Suprapubic skin (tissue), 4 donors: ENCODE measurements at places on chromosomes 11 and 22.

- DNase-seq = no peak
- H3K27ac ChIP-seq = no peak overlapping the region
- peaks cover 24% of the 10 kb centered on the region for H3K27me3 ChIP-seq
- H3K4me1 ChIP-seq = peaks cover 18% of the 10 kb centered on the region
Measured at GRCh38 chr11:131692151-131692550, 321.7 kb downstream of the NTM start.

DNA sequence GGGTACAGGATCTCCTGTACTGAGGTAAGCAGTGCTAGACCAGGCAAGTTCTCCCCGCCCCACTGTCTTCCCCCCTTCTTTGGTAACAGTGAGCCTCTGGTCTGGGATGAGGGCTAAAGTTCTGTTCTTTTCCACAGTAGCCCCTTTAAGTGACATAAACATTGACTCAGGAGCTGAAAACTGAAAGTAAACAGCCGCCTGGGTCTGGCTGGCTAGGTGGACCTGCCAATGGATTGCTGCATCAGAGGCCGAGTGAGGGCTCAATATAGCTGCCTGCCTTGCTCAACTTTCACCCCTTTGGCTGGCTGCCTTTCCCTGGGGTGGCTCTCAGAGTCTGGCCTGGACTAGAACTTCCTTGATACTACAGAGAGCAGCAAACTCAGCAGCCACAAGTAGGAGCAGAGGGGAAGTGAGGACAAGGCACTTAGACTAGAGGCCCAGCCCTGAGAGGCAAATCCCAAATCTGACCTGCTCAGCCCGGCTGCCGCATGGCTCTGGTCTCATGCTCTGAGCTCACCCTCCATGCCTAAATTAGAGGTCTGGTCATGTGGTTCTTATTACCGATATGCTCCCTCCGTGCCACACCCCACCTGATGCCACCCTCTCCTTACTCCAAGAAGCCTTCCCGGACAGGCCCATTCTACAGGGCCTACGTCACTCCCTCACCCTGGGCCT lies 9.6 kb upstream of the UCP3 start:
- peaks cover 34% of the 10 kb centered on the region for H3K4me1 ChIP-seq
- no peak overlapping the region for H3K4me3 ChIP-seq
- peak; percentile 91 for DNase-seq
- H3K27ac ChIP-seq = peak overlapping the region; percentile 80
- no peaks in the 10 kb centered on the region for H3K27me3 ChIP-seq

DNA sequence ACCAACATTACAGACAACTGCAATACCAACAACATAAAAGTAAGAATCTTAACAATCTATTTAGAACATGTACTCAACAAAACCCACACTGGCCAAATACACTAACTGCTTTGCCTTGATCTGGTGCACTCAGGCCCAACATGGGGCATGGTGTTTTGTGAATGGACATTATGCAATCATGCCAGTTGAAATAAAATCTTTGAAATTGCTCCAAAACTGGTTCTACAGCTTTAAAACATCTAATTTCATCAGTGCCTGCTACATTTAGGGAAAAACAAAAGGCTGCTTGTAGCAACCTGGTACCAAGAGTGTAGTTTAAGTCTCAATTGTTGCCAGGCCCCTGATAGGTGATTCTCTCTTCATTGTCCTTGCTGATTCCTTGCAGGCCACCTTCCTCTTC lies 3.3 kb upstream of the CTR9 start:
- H3K4me3 ChIP-seq = no peak overlapping the region
- H3K36me3 ChIP-seq = no peaks in the 10 kb centered on the region
- no peak for DNase-seq
- no peak overlapping the region for H3K27ac ChIP-seq

DNA sequence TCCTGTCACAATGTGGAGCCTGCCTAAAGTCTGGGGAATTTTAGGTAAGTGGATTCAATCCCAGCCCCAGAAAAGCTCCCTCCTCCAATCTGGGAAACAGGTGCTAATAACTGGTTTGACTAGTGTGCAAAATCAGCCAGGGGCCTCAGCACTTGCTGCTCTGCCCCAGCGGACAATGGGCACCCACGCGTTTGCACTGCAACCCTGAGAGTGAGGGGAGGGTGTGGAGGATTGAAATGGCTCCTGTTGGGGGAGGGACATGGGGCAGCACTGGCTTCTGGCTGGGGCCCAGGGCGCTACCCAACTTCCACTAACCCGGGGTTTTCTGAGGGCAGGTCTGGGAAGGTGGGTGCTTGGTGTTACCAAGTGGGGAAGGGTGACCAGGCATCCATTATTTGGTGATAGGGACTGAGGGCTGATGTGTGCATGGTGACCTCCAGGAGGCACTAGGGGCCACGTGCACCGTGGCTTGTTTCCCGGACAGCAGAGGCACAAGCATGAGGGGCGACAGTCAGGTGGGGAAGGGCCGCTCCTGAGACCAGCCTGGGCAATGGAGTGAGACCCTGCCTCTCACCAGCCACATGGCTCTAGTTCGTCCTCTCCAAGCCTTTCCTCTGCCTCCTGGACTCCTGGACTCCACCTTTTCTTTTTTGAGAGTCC lies 4.3 kb upstream of the PNPLA5 start:
- no peak for DNase-seq
- H3K27me3 ChIP-seq = peaks cover 41% of the 10 kb centered on the region
- no peak overlapping the region for H3K27ac ChIP-seq
